ENCODE measurements at places on chromosomes 16 and 17.
A peak's percentile ranks its signal among the peaks of the same experiment; 100 is the strongest.

GRCh38 chr16:14586637-14587305, 43.3 kb downstream of the PARN start:
- DNase-seq = no peak

GRCh38 chr17:17104494-17104893, 62.2 kb downstream of the MPRIP start:
- no peak for DNase-seq

DNA sequence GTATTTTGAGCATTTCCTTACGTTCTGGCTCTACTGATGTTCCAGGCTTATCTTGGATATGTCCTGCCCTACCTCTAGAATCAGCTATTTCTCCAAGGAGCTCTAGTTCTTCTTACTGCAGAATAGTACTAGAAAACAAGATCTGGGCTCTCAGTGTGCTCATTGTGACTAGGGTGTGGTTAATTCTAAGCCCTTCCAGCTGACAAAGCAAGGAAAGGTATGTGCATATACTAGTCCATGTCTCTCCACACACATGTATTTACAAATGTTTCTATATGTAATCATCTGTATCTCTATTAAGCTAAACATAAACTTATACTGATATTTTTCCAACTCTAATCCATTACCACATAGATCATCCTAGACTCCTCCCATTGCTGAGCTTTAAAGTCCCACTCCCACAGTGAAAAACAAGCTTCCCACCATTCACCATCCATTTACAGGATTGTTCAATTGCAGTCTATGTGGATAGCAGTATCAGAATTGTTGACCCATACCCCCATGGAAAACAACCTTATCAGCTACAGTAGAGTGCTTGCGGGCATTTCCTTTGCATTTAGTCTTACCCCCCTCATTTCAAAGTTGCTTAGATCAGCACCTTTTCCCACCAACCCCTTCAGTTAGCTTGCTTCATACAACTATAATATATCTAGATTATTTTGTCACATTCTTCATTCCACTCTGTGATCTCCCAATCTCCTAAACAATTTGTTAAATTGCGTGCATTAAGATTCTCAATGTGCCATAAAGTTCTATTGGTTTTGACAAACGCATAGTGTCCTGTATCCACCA, 194.5 kb downstream of the SOX9 start:
- DNase-seq = no peak

- no peak for DNase-seq
These were observed 80.5 kb downstream of the CYB561 start for GRCh38 chr17:63365366-63366240.

- DNase-seq = no peak
These were observed 925.4 kb downstream of the CDH11 start for GRCh38 chr16:64196444-64196843.

GRCh38 chr17:61409301-61410112, 9.9 kb downstream of the TBX2 start:
- DNase-seq = peak; percentile 82

GRCh38 chr17:68325961-68326360, 34.7 kb downstream of the ARSG start:
- DNase-seq = no peak

- DNase-seq = no peak
These were observed 139.9 kb upstream of the CACNG3 start for GRCh38 chr16:24116046-24116776.

DNA sequence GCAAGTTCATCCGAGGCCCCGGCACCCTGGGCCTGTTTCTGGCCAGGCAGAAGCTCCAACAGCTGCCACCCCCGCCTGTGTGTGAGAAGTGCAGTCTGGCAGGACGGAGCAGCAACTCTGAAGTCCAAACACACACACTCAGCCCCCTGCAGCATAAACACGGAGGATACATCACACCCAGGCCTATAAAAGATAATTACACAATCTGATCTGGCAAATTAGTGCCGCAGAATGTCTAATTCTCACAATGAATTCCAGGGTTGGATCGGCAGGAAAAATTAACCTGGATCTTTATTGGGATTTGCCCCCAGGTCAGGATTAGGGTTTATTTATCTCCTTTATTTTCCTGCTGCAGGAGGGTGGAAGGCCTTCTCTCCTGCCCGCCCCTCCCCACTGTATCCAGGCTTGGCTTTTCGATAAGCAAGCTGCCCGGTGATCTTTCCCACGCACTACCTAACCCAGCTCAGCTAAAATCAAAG, 311.4 kb downstream of the SOX9 start:
- no peak for DNase-seq

DNA sequence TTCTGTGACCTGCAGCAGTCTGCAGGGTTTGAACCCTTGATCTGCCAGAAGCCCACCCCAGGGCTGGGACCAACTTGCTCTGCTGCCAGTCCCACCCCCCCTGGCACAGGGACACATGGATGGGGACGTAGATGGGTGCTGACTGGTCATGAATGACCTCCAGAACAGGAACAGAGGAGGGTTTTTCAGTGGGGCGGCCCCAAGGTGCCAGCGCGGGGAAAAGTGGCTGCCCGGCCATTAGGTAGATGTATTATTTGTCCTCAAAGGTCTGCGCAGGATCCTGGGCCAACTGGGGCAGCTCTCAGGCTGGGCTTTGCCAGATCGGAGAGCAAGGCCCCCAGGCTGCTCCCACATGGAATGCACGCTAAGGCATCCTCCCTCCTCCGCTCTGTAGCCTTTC, 265.2 kb upstream of the TNRC6C start:
- DNase-seq = no peak

DNA sequence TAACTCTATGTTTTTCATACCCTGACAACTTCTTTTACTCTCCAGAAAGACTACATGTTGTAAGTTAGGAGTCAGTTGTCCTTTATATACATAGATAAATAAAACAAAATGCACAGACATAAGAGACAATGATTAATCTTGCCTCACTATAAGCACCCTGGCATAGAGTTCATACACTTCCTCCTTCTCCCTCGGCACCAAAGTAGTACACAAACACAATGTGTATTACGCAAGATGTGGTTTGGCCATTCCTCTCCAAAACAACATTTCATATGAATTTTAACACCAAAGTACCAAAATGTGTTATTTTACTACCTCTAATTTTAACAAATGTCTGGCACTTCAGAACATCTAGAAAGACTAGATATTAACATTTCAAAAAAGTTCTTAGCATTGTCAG, 17.2 kb upstream of the SLFN11 start:
- DNase-seq = no peak

- DNase-seq = no peak
These were observed 1.0 kb downstream of the NOG start for GRCh38 chr17:56594320-56595107.

- no peak for DNase-seq
These were observed 10.0 kb downstream of the NUFIP2 start for GRCh38 chr17:29283961-29284360.

- DNase-seq = no peak
These were observed 22.3 kb upstream of the TIMP2 start for GRCh38 chr17:78947235-78948149.

GRCh38 chr17:80539022-80539641, 5.5 kb upstream of the RPTOR start:
- DNase-seq = no peak

DNA sequence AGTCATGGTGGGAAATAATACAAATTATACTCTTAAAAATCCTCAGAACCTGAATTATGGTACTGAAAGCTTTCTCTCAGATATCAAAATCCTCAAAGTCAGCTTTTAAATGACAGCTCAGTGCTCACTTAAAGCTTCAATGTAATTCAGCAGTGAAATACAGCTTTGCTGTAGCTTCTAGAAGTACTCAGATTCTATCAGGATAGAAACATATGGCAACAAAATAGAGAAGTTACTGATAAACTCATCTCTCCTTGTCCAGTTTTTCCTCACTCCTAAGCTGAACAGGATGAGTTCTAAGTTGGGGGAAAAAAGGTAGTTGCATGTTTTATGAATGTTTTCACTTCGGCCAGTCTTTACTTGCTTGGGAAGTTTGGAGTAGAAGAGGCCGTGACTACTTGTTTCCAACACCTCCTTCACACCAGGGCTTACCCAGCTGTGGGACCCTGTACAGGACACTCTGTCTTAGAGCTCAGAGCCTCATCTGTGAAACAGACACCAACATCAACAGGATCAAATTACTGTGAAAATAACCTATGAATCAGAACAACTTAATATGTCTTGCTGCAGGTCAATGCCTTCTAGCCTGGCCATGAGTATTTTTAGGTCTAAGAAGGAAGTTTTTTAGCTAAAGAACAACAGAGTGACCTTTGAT, 30.2 kb downstream of the OGFOD1 start:
- no peak for DNase-seq

GRCh38 chr16:11067697-11068141, 123.4 kb downstream of the CLEC16A start:
- peak; percentile 40 for DNase-seq

GRCh38 chr16:4309833-4310266, 6.0 kb upstream of the GLIS2 start:
- no peak for DNase-seq

GRCh38 chr17:64080174-64080618, 49.7 kb downstream of the ERN1 start:
- no peak for DNase-seq

GRCh38 chr16:8655184-8655717, 19.2 kb upstream of the ABAT start:
- no peak for DNase-seq

DNA sequence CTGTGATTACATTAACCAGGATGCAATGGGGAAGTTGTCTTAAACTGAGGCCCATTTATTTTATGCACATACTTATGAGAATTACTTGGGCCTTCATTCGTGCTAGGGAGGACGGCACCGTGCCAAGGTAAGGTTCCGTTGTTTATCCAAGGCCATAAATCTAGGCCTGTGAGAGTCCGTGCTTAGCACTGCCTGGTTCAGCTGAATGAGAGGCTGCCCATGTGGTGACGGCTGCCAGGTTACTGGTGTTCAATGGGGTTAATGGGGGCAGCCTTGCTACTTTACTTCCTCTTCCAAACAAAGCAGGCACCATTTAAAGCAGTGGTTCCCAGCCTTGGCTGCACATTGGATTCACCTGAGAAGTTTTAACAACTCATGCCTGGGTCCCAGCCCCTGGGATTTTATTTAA, 135.1 kb upstream of the NOL11 start:
- no peak for DNase-seq

GRCh38 chr17:82419540-82419939, 1.2 kb upstream of the OGFOD3 start:
- no peak for DNase-seq

DNA sequence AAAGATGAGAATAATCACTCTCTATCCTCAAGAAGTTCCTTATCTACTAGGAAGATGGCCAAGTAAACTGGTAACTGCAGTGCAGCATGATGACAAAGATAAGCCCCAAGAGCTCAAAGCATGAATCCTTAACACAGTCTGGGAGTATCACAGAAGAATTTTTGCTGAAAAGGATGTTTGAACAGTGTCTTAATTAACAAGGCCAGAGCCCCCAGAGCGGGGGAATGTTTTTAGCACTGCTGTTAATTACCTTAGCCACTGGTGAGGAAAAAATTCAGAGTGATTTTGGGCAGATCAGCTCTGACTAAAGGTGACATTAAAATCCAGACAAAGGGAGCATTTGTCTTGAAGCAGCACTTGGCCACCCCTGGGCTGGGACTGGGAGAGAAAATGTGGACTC, 30.1 kb downstream of the ADAMTS18 start:
- no peak for DNase-seq

DNA sequence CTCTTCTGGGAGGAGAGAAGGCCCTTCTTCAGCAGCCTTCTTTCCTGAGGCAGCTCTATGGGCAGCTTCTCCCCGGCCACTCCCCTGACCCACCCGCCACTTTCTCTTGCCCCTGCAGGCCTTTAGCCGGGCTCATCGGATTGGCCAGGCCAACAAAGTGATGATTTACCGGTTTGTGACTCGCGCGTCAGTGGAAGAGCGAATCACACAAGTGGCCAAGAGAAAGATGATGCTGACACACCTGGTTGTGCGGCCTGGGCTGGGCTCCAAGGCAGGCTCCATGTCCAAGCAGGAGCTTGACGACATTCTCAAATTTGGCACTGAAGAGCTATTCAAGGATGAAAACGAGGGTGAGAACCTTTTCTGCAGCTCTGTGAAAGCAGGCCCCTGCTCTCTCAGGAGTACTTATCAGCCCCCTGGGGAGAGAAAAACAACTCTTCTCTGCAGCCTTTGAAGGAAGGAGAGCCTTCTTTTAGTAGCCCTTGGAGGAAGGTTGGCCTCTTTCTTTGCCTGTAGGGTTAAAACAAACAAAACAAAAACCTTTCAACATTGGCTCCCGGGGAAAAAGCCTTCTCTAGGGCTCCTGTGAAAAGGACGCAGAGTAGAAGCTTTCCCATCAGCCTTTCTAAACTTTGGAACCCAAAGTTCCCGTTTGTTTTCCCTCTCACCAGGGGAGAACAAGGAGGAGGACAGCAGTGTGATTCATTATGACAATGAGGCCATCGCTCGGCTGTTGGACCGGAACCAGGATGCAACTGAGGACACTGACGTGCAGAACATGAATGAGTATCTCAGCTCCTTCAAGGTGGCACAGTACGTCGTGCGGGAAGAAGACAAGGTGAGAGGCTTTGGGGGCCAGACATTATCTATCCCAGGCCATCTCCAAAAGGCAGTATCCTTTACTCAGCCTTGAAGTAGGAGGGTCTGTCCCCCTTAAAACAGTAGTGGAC, 12.7 kb downstream of the RNF227 start:
- no peak for DNase-seq

- peak; percentile 85 for DNase-seq
These were observed 19.6 kb downstream of the MAP2K3 start for GRCh38 chr17:21304091-21304490.

DNA sequence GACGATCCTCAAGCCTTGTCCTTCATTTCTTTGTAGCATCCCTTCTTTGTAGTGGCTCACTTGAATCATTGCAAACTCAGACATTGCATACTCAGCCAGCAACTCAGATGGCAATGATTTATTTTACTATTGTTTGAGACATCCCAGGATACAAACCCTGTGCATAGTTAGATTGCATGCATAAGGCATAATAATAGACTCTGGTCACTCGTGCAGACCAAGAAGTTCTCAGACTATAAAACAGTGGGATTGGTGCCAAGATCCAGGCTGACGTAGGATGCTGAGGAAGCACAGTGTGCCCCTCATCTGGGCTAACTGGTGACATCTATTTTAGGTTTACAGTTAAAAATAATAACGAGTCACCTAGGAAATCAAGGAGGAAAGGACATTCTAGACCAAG, 142.3 kb downstream of the PMP22 start:
- DNase-seq = no peak

- DNase-seq = no peak
These were observed 756.4 kb downstream of the CDH11 start for GRCh38 chr16:64365448-64365931.

- peak; percentile 14 for DNase-seq
These were observed 9.4 kb upstream of the DNASE1 start for GRCh38 chr16:3645108-3645503.
